NCI-H1436 (cell line): ENCODE measurements at places on chromosomes 5 and 9.

DNA sequence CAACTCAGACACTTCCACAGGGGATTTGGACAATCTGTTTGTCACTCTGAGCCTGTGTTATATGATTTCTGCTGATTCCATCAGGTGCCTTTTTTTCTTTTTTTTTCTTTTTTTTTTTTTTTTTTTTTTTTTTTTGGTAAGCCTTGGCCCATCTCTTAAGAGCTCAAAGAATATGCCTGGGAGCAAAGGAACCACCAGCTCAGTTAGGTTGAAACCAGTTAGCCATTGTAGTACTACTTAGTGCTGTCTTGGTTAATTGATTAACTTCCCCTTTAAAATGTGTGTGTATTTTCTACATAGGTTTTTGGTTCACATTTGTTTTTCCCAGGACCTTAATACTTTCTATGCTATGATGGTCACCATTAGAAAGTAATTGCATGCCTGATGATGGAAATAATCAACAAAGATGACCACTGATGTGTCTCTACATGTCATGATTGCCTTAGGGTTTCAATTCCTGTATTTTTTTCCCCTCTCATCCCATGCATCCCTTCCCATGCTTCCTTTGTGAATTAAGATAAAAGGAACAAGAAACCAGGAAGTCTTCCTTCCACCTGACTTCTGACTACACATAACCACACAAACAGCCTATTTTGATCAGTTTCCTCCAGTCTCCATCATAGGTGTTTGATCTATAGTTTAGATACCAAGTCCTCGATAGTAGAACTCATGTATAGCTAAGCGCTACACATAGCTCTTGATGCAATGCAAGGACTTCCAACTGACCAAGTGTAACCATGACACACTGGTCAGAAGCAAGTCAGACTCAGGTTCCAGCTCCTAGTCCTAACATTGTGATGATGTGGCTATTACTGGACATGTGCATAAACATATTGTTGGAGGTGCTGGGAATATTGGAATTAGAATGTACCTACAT lies 306.1 kb downstream of the EFNA5 start:
- no peak for DNase-seq

DNA sequence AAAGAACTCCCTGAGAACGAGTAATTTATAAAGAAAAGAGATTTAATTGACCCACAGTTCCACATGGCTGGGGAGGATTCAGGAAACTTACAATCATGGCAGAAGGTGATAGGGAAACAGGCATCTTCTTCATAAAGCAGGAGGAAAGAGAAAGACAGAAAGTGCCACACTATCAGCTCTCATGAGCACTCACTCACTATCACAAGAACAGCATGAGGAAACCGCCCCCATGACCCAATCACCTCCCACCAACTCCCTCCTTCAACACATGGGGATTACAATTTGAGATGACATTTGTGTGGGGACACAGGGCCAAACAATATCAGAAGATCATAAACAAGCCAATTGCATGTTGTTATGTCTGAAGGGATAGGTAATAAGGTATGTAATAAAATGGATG lies 935.9 kb upstream of the COX7C start:
- no peak for DNase-seq

DNA sequence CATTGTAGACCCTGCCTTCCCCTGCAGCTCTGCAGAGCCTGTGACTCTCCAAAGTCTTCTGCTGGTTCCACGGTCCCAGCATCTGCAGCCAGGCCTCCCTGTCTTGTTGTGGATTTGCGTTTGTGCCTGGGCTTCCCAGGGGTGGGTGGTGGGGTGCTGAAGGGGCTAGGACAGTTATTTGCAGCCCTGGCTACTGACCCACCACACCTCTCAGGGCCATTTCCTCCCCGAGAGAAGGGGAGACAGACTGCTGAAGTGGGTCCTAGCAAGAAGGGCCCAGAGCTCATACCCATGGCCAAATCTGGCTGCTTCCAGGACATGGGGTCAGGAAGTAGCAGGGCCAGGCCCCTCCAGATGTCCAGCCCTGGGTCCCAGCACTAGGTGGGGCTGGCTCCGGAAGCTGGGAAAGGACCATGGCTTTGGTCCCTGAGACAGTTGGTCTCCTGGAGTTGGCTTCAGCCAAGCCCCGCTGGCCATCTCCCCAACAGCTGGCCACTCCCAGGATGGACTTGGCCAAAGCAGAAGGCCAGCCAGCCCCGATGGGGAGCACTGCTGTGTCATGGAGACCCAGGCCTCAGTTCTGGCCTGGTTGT lies 26.3 kb downstream of the GSN start:
- no peak for DNase-seq

GRCh38 chr5:50655067-50655809 lies 11.2 kb upstream of the PARP8 start:
- no peak for DNase-seq

- DNase-seq = no peak
These were observed 11.4 kb upstream of the ACOT12 start for GRCh38 chr5:81405126-81405891.

DNA sequence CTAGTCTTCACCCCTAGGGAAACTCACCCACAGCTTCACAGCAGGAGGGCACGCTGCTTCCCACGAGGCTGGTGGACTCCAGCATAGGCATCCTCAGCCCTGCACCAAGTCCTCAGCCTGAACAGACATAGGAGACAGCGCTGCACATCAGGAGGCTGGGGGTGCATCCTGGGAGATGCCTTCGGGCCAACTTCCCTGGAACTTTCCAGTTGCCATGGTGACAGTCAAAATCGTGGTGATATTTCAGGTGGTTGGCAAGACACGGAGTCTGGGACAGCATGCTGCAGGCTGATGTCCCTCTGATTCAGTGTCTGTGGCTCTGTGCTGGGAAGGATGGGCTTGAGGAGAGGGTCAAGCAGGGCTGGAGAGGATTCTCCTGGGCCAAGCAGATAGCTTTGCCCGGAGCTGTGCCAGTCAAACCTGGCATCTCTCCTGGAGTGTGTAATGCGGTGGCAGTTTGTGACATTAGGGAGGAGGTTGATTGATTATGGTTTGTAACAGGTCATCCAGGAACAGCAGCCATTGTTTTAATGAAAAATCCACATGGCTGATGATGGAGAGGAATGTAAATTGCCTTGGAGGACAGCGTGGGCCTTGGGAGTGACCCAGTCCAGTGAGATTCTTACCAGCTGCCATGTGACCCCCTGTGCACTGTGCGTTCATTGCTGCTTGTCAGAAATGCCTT lies 35.6 kb upstream of the SEMA4D start:
- no peak for DNase-seq

DNA sequence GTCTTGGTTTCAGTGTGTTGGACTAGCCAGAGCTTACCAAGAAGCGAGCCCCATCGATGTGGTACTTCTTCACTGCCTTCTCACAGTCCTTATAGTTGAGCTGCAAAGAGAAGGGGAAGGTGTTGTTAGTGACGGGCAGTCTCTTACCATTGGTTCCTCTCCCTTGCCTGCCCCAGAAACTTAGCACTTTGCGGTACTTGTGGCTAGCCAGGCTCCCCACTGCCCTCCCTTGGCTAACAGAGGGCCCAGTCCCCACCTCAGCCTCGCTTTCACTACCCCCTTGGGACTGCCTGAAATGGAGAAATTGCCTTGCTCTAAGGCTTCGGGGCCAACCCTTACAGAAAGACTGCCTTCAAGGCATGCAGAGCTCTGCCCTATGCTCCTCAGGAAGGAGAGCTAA lies 4.3 kb downstream of the LCP2 start:
- DNase-seq = no peak

DNA sequence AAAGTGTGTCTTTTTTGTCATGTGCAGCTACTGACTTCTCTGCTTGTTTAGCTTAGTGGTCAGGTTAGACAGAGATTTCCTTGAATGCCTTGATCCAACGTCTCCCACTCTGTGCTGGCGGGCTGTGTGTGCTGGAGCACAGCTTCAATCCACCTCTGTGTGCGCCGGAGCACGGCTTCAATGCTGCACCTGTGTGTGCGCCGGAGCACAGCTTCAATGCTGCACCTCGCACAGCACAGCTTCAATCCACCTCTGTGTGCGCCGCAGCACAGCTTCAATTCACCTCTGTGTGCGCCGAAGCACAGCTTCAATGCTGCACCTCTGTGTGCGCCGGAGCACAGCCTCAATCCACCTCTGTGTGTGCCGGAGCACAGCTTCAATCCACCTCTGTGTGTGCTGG lies 69.0 kb upstream of the PHYKPL start:
- DNase-seq = no peak

DNA sequence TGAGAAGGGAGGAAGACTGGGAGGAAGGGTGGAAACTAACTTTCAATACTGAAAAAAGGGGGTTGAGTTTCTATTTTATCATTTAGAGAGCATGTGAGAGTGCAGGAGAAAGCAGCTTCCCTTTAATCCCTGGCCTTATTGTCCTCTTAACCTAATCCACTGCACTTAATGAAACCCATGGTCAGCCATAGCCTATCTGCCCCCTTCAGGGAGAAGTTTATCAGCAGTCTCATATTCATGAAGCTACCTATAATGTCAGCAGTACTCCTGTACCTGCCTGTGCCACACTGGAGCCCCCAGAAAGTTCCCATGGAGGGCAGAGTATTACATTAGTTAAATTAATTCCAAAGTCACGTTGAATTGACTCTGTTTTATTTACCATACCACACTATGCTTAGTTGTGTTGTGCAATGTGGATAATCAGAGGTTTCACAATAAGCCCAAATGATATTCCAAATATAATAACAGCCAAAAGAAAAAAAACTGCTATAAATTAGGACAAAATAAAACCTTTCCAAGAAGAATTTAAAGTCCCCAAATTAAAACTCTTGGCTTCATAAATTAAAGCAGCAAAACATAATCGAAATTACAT lies 62.9 kb downstream of the MUSK start:
- no peak for DNase-seq

DNA sequence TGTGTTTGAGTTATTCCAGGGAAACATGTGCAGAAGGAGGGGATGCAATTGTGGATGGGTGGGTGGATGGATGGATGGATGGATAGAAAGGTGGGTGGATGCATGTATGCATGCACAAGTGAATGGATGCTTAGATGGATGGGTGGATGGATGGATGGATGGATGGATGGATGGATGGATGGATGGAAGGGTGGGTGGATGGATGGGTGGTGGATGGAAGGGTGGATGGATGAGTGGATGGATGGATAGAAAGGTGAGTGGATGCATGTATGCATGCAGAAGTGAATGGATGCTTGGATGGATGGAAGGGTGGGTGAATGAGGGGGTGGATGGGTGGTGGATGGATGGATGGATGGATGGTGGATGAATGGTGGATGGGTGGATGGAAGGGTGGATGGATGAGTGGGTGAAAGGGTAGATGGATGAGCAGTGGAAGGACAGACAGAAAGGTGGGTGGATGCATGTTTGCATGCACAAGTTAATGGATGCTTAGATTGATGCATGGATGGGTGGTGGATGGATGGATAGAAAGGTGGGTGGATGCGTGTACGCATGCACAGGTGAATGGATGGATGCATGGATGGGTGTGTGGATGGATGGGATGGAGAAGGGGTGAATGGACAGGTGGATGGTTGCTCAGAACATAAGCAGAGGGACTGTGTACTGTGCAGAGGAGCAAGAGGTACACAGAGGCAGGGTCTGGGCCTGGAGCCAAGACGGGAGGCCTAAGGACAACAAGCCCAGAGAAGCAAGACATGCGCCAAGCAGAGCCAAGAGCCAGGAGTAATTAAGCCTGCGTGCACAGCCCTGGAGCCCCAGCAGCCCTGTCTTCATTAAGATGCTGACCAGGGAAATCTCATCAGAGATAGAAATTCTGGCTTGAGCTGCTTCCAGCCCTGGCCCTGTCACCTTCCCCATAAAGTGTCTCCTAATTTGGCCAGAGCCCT lies 84.6 kb upstream of the PPP1R26 start:
- DNase-seq = no peak

GRCh38 chr9:99000476-99001395 lies 57.0 kb downstream of the COL15A1 start:
- DNase-seq = peak; percentile 50

DNA sequence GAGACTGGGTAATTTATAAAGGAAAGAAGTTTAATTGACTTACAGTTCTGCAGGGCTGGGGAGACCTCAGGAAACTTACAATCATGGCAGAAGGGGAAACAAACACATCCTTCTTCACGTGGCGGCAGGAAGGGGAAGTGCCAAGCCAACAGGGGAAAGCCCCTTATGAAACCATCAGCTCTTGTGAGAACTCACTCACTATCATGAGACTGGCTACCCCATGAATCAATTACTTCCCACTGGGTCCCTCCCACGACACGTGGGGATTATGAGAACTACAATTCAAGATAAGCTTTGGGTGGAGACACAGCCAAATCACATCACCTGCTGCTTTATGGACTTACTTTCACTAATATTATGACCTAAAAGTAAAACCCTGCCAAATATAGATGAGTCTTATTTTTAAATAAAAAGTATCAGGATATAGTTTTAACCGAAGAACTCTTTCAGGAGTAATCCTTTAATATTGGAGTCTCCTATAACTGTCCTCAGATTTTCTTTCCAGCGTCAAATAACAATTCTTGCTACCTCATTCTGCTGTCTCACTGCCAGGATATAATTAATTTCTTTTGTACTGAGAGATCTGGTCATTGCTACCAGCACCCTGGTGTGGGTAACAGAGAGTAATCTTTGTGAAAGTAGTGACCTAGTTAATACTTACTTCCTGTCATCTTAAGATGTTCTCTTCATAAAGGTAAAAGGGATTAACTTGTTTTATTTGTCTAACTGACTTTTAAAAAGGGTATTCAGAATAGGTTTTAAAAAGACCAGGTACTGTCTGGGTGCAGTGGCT lies 68.6 kb downstream of the NLN start:
- no peak for DNase-seq

DNA sequence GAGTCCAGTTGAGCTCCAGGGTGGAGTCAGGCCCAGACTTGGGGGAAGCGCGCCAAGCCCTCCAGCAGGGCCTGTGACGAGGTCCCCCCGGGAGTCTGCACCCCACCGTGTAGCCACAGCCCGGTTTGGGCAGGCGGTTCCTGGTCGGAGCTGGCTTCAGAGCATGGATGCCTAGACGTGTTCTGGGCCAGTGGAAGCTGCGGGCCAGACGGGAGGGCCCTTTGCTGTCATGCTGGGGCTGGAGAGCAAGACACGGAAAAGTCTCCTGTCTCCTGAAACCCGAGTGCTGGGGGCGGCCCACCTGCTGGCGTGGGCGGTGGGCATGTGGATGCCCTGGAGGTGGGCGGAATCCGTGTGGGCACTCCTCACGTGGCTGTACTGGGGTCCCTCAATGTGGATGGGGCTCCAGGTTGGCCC lies 1.9 kb downstream of the GPSM1 start:
- no peak for DNase-seq

- no peak for DNase-seq
These were observed 13.8 kb downstream of the AOPEP start for GRCh38 chr9:94740145-94740840.

GRCh38 chr9:34589636-34590380 lies at the start of gene CNTFR:
Gene CNTFR, minus strand, starts transcription at chr9:34589724. Its CDS starts 20,743 bp downstream, at chr9:34568981.
- peak; percentile 38 for DNase-seq
